RCC 7860 (cell line): ENCODE measurements at places on chromosomes 3 and 15.

DNA sequence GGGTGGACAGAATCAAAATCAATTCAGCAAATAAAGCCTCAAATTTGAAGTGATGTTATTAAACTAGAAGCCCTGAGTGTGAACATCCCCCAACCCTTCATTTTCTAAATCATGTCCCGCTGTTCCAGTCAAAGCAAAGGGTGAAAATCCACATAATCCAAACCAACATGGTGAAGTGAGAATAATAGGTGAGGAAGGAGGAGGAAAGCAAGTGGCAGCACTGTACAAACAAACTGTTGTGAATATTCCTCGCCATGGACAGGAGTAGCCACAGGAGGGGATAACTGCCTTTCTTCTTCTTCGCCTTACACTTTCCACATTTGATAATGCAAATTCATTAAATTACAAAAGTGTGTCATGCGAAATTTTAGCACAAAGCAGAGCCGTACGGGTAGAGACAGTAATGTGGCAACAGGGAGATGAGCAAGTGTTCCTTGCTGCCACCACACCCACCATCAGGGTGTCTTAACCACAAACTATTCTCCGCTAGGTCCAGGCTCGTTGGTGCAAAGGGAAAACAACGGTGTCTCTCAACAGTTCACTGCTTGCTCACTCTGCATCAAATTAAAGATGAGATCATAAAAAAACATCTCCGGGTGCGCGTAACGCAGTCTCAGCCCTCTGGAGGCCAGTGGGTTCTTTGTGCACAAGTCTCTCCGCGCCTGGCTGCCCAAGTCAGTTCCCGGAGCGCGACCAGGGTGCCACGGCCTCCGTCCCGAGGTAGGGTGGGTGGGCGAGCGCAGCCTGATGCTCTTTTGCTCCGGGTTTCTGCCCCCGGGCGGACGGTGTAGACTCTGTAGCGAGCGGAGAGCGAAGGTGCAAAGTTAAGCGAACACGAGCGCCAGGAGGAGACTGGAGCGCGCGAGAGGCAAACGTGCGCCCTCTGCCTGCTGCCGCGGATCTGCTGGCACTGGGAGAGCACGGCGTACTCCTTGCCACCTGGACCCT is 6.7 kb downstream of the EPHA3 start:
- DNase-seq = no peak

DNA sequence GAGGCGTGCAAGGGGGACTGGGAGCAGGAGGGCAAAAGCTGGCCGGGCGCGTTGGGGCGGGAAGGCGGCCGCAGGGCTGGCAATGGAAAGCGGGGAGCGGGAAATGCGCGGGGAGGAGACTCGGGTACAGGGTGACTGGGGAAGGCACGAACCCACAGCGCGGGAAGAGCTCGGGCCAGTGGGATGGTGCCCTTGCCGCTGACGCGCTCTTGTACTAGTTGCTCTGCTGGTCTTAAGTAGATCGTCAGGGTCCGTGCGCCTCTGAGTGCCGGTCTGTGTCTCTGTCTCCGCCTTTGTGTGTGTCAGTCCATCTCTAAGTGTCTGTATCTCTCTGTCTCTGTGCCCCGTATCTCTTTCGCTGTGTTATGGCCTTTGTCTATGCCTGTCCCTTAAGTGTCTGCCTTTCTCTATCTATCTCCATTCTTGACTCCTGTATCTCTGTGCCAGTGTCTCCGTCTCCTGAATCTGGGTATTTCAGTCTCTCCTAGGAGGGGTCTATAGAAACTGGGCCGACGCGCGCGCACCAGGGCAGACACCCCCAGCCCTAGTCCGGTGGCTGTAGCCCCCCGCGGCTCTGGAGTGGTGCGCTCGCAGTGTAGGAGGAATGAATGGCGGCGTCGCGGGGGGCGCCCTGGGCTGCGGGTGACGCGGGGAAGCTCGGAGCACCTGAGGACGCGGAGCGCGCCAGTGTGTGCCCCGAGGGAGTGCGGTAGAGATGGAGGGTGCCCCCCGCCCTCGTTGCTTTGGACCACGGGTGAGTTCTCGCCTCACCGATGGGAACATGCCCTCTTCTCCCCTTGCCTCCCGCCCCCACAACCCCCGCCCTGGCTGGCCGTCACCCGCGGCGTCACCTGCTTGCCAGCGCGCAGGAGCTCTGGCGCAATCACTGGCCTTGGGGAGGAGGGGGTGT is 756 bp upstream of the CAMK2N2 start:
- DNase-seq = no peak

DNA sequence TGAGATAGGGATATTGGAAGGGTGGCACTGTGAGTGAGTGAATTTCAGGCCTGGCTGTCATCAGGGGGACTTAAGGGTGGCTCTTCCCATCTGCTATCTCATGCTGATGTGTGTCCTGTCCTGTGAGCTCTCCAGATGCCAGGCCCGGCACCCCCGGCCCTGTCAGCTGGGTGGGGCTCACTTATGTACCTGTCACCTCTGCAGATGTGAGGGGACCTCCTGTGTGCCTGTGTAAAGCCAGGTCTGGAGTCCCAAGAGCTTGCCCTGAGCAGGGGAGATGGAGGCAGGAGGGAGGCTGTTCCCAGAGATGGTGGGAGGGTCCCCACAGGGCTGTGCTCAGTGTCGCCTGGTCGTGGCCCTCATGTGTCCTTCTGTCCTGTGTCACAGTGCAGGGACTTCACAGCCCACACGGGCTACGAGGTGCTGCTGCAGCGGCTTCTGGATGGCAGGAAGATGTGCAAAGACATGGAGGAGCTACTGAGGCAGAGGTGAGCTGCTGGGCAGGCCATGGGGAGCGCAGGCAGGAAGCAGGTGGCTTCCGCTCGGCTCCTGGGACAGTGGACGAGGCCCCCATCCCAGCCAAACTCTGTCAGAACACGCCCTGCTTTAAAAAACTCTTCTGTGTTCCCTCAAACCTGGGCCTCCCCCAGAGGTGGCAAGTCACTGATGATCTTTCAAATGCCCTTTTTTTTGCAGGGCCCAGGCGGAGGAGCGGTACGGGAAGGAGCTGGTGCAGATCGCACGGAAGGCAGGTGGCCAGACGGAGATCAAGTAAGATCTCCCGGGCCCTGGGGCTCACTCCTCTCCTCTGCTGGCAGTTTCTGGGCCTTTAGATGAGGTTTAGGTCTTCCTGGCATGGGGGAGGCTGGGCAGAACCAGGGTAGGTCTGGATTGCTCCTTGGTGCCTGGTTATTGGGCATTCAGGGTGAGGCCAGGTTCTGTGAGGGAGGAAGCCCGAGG is 23.1 kb downstream of the PSTPIP1 start:
- no peak for DNase-seq

DNA sequence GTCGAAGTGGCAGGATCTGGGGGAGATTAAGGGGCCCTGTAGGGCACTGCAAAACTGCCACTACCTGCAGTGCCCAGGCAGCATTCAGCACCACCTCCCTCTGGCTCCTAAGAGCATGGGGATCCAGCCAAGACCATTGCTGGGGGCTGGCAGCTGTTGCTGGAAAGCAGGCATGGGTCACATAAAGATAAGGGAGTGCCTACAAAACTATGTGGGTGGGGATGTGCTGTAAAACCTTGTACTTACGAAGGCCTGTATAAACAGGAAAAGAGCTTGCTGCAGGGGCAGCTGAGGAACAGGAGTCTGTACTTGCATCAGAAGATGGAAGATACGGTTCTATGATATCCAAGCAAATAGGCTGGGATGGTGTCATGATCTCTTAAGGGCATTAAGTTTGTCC is 27.1 kb downstream of the IL20RB start:
- DNase-seq = no peak

DNA sequence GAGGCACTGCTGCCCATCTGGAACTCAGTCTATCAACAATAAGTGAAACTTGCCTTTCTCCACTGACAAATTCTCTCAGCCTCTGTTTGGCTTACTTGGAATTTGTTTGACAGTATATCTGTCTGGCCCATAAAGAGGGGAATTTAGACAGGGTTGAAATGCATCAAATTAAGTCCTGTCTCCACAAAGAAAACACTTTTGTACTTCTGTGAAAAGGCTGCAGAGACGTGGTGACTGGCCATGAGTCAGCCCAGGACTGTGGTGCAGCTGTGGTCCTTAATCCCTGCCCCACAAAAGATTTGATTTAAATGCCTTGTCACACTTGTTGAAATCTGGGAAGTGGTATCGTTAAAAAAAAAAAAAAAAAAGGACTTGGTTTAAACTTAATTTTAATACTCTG is 47.5 kb downstream of the RYR3 start:
- peak; percentile 10 for DNase-seq

GRCh38 chr3:127822041-127822681 is at the start of gene MGLL:
TSS of gene MGLL (minus strand) at chr3:127822515. CDS start at chr3:127822318, 197 bp downstream.
- peak; percentile 39 for DNase-seq

DNA sequence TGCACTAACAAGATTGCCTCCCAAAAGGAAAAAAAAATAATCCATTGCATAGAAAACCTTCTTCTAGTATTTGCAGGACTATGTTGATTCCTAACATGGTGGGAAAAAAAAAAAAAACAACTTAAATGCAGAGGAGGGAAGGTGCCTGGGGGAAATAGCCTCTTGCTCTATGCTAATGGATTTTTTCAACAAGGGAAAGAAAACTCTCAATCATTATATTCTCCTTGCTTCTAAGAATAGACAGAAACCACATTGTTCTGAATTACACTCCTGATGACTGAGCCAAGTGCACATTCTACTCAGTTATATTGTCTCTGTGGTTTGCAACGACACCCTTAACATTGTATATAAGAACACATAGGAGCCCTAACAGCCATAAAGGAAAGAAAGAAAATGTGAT is 760.2 kb downstream of the NAALADL2 start:
- DNase-seq = no peak

DNA sequence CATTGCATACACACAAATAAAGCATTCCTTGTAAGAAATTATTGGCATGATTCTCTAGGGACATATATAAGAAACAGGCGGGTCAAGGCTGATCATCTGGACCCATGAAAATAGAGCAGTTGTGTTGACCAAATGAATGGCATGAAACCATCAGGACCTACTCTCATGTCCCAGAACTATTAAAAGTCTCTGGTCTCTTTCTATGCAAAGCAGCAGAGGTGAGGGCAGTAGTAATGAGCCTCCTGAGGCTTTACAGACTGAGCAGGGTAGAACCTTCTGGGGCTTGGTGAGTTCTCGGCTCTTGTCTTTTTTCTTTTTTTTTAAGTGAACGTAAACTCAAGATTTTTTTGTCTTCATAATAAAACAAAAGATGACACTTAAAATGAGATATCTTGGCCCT is 9.3 kb downstream of the GLDN start:
- no peak for DNase-seq

GRCh38 chr15:39456159-39456558 is 124.7 kb upstream of the THBS1 start:
- DNase-seq = no peak

DNA sequence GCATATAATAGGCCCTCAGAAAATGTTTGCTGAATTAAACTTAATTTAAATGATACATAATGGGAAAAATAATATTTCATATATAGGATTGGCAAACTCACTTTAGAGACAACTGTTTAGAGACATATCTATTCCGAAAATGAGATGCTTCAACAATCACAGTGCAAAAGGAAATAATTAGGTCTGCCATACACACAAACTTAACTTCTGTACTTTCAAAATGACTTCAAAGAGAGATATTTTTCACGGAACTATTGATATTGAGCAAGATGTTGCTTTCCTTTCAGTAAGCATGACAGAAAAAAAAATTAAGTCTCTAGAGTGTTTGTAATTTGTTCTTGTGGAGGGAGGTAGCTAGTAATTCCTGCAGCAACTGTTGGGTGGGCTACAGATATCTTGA is 769.5 kb downstream of the TUSC7 start:
- DNase-seq = no peak

DNA sequence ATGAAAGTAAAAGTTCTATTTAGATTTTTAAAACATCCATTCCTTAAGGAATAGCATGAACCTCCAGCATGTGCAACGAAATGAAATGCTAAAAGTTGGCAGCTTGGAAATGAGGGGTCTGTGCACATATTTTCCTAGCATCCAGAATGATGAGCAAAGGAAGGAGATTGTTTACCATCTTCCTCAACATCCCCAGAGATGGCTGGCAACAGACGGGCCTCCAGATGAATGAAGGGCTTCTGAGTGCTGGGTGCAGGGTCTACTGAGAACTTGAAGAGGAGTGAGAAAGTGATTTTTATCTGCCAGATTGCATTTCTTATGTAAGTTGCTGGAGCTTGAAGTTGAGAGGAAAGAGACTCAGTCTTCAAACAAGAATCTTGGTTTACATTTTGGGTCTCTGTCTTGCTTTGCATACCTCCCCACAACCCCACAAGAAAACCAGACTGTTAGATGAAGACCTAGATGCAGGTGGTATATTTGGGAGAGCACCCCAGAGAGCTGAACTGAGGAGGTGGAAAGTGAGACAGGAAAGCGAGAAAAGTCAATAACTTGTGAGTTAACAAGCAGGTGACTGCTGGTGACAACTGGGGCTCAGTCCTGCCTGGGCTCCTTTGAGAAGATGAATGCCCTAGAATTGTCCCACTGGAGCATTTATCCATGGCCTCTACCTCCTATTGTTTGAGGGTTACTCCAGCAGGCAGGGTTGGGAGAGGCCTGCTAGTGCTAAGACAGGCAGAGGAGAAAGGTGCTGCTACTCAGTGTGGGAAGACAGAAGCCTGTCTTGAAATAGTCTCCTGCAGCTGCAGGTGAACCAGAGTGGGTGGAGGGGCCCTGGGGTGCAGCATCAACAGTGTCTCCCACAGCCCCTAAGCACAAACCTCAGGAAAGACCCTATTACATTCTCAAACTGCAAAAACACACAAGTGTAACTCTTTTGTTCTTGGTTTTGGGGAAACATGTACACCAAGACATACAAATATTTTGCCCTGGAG is 10.5 kb upstream of the CCK start:
- no peak for DNase-seq
